ENCODE measurements at places on chromosomes 7 and 10.

- no peak for DNase-seq
These were observed 324.0 kb downstream of the PTEN start for GRCh38 chr10:88187472-88187871.

- DNase-seq = no peak
These were observed 2.9 kb upstream of the MIOS start for GRCh38 chr7:7563813-7564212.

GRCh38 chr10:17025444-17026295, 103.9 kb downstream of the CUBN start:
- DNase-seq = no peak

GRCh38 chr10:101120884-101121653, 10.0 kb upstream of the TLX1 start:
- DNase-seq = no peak
